ENCODE measurements at places on chromosomes 1 and 21.

- DNase-seq, result no peak
Observed at GRCh38 chr1:155984341-155984740, 6.0 kb upstream of the ARHGEF2 start.

- no peak for DNase-seq
Observed at GRCh38 chr1:70485624-70486023, 74.6 kb downstream of the CTH start.

DNA sequence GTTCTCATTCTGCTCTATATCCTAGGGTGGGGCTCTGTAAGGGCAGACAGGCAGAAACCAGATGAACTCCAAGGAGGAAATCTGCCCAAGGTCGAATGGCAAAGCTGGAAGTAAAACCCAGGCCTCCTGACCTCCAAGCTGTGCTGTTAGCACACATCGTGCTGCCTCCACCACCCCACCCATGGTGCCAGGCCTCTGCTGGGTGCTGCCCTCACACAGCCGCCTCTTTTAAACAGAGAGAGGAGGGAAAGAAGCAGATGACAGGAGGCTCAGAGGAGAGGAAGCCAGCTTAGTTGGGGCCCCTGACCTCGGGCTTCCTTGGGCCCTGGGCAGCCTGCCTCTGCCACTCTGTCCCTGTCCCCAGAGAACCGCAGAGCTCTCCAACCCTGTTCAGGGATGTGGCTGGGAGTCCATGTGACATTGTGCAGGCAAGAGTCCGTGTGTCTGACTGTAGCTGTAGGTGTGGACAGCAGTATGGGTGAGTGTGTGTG lies 1.1 kb downstream of the SYNC start:
- DNase-seq, result no peak

DNA sequence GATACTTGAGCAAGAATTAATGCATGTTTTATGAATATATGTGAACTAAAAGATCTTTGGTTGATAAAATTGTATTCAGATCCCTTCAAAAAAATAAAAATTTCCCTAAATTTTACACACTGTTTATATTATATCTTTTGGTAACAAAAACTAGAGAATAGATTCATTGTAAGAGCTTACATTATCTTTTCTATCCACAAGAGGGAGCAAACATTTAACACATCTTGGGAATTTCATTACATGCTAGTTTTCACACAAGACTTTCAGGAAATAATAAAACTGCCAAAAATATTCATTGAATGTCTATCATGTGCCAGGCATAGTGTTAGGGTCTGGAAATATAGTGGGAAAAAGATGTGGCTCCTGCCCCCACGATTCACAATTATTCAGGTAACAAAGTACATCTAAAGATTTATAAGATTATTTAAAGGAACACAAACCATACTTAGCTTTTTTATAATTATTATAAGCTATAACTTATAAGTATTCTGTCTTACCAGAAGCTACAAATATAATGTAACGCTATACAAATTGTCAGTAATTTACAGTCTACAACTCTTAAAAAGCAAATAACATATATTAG lies 30.6 kb downstream of the FAF1 start:
- no peak for DNase-seq

- peak; percentile 23 for DNase-seq
Observed at GRCh38 chr1:23452011-23452411, 27.5 kb upstream of the TCEA3 start.

GRCh38 chr1:159752135-159752580 lies 28.6 kb upstream of the DUSP23 start:
- no peak for DNase-seq

GRCh38 chr1:63073309-63074306 lies 248.8 kb upstream of the FOXD3 start:
- DNase-seq, result no peak

DNA sequence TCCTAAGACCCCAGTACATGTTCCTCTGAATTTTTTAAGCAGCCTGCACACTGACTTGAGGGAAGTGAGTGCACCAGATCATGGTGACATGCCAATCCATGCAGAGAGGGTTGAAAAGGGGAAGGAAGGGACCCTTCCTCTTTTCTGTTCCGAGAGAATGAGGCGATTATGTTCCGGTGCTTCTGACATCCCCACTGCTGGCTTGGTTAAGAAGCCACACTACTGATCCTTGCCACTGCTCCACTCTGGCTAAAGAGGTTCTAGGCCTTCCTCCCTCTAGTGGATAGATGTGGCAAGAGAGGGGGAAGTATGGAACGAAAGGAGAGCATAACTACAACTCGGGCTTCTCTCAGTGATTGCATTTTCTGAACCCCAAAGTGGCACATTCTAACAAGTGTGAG lies 1.8 kb upstream of the CYB5R1 start:
- DNase-seq, result no peak

DNA sequence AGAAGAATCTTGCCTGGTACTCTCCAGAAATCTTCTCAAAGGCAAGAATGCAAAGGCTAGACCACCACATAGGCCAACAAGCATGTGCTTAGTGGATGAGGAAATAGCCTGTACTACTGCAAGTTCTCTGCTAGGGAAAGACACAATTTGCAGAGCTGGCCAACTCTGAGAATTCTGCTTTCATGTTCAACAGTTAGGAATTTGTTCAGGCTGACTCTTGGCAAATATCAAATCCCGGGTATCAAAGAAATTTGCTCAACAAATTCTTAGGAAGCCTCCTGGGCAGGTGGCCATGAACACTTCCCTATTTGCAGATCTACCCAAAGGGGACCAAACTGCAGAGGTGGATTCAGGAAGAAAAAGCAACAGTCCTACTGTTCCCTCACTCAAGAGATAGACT lies 15.0 kb upstream of the H3-3A start:
- DNase-seq, result no peak

GRCh38 chr1:56921479-56921878 lies 44.3 kb downstream of the C8B start:
- no peak for DNase-seq

- DNase-seq, result no peak
Observed at GRCh38 chr1:76269155-76269554, 194.6 kb downstream of the ST6GALNAC3 start.

GRCh38 chr1:42178249-42178648 lies 13.7 kb upstream of the GUCA2A start:
- DNase-seq, result no peak

DNA sequence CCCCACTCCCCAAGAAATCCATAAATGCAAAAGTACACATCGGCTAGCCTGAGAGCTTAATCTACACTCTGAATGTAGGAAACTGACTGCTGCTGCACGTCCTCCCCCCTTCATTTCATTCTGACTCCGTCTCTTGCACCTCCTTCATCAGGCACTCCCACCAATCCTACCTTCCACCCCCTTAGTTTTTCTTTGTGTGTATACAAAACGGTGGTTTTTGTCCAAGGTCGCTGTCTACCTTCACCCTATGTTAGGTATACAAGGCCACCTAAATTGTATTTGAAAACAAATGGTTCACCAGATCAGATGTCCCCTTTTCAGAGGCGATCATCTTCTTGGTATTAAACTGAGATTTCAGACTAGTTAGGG lies 1.9 kb downstream of the WDR26 start:
- no peak for DNase-seq

DNA sequence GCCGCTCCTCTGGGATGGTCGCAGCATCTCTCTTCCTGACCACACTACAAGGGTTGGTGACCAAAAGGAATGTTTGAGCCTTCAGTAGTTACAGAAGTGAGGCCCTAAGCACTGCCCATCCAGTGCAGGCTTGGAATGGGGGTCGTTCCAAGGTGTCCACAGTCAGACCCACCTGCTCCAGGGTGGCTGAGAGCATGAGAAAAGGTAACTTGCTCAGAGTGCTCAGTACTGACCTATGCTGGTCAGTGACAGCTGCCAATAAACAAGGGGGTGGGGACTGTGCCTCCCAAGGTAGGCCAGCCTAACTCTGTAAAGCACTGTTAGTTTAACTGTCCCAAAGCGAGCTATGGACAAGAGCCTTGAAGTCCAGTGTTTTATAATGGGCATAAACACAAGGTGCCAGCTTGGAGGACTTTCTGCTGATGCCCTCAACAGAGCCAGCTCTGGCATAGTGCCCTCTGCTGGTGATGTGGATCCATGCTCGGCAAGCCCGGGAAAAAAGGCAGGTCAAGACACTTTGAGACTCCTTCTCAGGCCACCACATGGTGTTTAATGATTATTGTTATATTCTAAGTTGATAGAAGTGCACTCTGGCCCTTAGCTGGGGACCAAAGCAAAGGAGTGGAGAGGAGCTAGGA lies 78.1 kb upstream of the DNAH14 start:
- peak; percentile 36 for DNase-seq

GRCh38 chr1:68016381-68016780 lies 34.0 kb downstream of the DIRAS3 start:
- no peak for DNase-seq

- DNase-seq, result no peak
Observed at GRCh38 chr21:33428669-33429068, 25.5 kb downstream of the IFNGR2 start.

DNA sequence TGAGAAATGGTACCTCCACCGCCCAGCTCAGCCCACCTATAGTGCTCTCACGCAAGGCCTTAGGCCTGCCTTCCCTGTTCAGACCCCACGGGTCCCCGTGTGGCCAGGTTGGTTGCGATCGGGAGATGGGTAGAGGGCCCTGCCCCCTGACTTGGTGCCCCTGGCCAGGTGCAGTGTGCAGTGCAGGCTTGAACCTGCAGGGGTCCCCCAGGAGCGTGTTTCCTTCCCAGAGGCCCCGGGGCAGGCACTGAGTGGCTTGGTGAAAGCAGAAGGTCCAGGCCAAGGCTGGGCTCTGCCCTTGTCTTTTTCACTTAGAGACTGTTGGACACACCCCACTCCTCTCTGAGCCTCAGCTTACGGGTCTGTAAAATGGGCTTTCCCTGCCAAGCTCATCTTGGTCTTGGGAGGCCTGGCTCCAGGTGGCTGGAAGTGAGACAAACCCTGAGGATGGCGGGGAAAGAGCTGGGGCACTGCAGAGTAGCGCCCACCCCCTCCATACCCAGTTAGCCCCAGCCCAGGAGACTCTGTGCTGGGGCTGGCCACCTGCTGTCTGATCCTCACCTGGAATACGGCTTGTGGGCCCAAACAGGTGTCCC lies 9.3 kb upstream of the HES5 start:
- no peak for DNase-seq

- DNase-seq, result no peak
Observed at GRCh38 chr1:6930732-6931300, 145.6 kb downstream of the CAMTA1 start.

DNA sequence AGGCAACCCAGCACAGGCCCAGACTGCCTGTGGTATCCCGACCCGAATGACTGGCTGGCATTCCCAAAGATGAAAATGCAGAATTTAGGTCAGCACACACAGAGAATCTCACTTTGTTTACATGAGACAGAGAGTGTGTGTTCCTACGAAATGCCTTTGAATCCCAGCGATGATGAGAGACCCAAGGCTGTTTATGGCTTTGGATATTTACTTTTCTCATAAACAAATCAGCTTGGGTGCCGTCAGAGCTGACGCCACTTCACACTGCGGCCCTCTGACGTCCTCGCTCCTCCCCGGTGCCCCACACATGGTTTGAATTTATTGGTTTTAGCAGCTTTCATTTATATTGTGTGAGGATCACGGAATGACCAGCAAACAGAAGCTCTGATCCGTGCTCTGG lies 18.7 kb downstream of the TRABD2B start:
- DNase-seq, result no peak

GRCh38 chr1:86912281-86912900 lies 1.5 kb downstream of the SELENOF start:
- no peak for DNase-seq

GRCh38 chr1:36352910-36353878 lies 29.7 kb upstream of the EVA1B start:
- DNase-seq, result no peak

GRCh38 chr1:117112047-117112717 lies 9.4 kb downstream of the TRIM45 start:
- DNase-seq, result no peak

DNA sequence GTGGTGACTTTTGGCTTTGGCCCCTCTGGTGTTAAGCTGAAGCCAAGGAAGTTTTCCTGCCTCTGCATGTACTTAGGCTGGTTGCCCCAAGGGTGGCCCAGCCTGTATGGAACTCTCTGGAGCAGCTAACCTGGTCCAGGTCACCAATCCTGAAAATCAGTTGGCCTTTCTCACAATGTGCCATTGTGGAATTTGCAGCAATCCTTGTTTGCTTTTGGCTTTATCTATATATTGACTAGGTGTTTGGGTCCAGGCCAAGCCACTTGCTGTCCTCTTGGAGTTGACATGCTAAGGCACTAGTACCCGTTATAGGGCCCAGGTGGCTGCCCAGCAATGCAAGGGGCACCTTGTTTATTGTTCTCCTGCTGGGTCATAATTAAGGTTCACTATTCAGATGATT lies 124.6 kb downstream of the CAMTA1 start:
- DNase-seq, result no peak

DNA sequence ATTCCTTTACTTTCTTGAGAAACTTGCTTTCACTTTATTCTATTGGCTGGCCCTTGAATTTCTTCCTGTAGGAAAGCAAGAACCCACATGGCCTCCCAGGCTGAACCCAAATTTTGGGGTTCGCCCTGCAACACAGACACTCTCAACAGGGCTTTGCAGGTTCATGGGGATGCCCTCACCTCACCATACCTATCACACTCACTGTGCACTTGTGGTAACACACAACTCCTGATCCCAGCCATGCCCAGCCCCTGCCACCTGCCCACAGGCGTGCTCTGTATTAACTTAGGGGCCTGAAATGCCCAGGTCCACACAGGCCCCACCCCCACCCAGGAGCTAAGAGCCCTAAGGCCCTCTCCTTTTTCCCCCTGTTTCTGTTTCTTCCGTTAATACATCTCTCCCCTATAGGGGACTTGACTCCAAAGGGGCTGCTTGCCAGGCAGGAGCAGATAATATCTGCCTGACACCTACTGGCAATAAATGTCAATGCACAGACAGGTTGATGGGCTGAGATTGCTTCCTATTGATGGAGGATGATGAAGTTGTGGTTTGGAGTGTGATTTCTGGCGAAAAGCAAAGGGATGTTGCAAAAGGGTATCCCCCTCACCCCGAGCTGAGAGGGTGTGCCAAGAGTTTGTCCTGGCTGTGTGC lies 171.5 kb downstream of the AJAP1 start:
- no peak for DNase-seq

- no peak for DNase-seq
Observed at GRCh38 chr1:151759241-151759640, 4.1 kb downstream of the MRPL9 start.

GRCh38 chr1:160092366-160093068 lies 5.9 kb downstream of the IGSF8 start:
- DNase-seq, result no peak
